ENCODE measurements at places on chromosomes 3 and 15. TPM values are rescaled to one million over a fixed set of nuclear protein-coding genes. Genes with fewer than 3 reads are reported as not detected.

Gene SLC28A2
- not detected for total RNA-seq

Gene TTC23
- 15.1 TPM for total RNA-seq

Gene MUC4
- total RNA-seq = not detected

Gene CPNE9
- total RNA-seq = not detected

Gene TPRG1
- total RNA-seq = 1.5 TPM

Gene CASR
- total RNA-seq = not detected

Gene ERICH6
- not detected for total RNA-seq

Gene GPR27
- 6.3 TPM for total RNA-seq

Gene PARP15
- total RNA-seq = not detected

Gene HGD
- total RNA-seq = 0.44 TPM

Gene SLC12A6
- 11.7 TPM for total RNA-seq

Gene TMED3
- 70.0 TPM for total RNA-seq

Gene RPUSD2
- 13.4 TPM for total RNA-seq

Gene C3orf52
- 10.4 TPM for total RNA-seq

Gene ATP13A4
- not detected for total RNA-seq

Gene LRRC31
- not detected for total RNA-seq

Gene SGO1
- total RNA-seq = 12.2 TPM

Gene LTK
- total RNA-seq = 0.17 TPM

Gene NCBP2
- total RNA-seq = 91.8 TPM

Gene CRELD1
- total RNA-seq = 19.9 TPM

Gene XYLB
- 4.4 TPM for total RNA-seq

Gene ARHGEF3
- 10.6 TPM for total RNA-seq

Gene KCNMB3
- total RNA-seq = 0.28 TPM

Gene C3orf85
- not detected for total RNA-seq

Gene ANKRD34C
- total RNA-seq = not detected

Gene HDC
- not detected for total RNA-seq

Gene SLC22A14
- total RNA-seq = 0.64 TPM

Gene RGMA
- 0.51 TPM for total RNA-seq

Gene ANKRD63
- total RNA-seq = not detected

Gene ISLR
- total RNA-seq = not detected

Gene CDHR4
- total RNA-seq = 0.44 TPM

Gene UQCC5
- 25.9 TPM for total RNA-seq

Gene COLQ
- total RNA-seq = 1.4 TPM

Gene ADGRG7
- total RNA-seq = not detected

Gene CCDC54
- not detected for total RNA-seq

Gene MEIS2
- 10.3 TPM for total RNA-seq

Gene POPDC2
- 0.93 TPM for total RNA-seq

Gene GOLGA8J
- not detected for total RNA-seq

Gene NR1I2
- not detected for total RNA-seq

Gene CXCR6
- total RNA-seq = not detected

Gene EDEM1
- total RNA-seq = 157 TPM

Gene DYNLT2B
- 22.3 TPM for total RNA-seq

Gene CLDN16
- 0.23 TPM for total RNA-seq

Gene PPP1R14D
- not detected for total RNA-seq

Data from MCF 10A (cell line).